LHCN-M2 (cell line): ENCODE measurements at places on chromosomes 4 and X.

- DNase-seq, result no peak
These were observed 212.0 kb upstream of the AFF2 start for GRCh38 chrX:148288451-148288850.

DNA sequence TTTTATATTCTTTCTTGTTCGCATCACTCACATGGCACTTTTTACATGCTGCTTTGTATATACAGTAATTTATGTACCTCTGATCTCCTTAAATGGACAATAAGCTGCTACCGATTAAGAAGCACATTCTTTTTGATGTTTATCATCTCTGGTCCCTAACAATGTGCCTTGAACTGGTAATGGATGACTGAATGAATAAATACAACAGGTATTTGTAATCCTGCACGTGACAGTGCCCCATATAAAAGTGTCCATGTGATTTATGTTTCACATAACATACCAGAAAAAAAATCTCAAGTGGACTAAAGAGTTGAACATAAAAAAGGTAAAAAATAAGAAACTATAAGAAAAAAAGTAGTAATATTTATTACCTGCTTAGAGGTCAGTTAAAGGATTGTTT lies 7.7 kb upstream of the SLAIN2 start:
- DNase-seq, result no peak

DNA sequence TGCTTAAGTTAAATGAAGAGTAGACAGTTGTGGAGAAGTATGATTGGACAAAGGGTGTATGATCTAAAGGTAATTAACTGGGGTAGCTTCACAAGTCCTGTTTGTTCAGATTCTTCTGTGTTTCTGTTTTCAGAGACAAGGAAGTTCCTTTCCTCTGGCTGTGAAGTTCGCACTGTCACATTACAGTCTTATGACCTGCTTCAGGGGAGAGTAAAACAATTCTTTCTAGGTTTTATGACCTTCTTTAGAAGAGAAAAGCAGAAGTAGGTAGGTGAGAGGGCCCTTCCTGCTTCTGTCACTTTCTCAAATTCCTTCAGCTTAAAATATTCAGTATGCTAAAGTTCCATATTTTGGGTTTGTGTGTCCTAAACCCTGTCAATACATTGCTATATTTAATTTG lies 211.9 kb downstream of the SOX3 start:
- DNase-seq, result no peak

DNA sequence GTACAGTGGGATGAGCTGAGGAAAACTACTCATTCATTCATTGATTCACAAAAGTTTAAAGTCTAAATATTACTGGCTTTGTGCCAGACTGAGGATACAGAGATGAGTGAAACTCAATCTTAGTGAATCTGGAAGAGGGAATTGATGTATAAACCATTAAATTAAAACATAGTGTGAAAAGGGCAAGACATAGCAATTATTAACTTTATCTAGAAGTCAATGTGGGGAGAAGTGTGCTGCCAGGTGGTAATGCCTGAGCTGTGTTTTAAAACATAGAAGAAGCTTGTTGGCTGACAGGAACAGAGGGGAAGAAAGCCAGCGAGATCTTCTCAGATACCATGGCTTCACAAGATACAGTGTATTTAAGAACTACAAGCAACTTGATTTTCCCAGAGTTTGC lies 153.4 kb downstream of the BMPR1B start:
- no peak for DNase-seq

- no peak for DNase-seq
These were observed 467.4 kb downstream of the TRIML1 start for GRCh38 chr4:188606635-188607034.

GRCh38 chr4:4851081-4851480 lies 8.4 kb upstream of the MSX1 start:
- DNase-seq, result no peak

GRCh38 chr4:41435510-41435909 lies 102.4 kb upstream of the LIMCH1 start:
- no peak for DNase-seq

DNA sequence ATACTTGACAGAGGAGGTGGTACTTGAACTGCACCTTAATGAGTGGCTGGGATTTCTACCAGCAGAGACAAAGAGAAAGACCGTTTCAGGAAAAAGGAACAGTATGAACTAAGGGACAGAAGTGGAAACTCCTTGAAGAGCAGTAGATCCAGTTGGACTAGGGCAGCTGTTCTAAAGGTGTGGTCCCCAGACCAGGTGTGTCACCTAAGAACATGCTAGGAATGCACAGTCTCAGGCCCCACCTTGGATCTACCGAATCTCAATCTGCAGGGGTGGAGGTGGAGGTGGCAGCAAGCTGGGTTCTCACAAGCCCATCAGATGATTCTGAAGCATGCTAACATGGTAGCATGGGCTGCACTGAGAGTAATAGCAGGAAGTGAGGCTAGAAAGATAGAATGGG lies 22.3 kb downstream of the DAPP1 start:
- DNase-seq, result no peak
